Stimulated activated CD4-positive, alpha-beta T cell treated with anti-CD3 and anti-CD28 coated beads, Interleukin-1b, Interleukin-23, amount 100 ng/mL, for 4 hours (primary cell): ENCODE measurements at places on chromosomes 4 and X.

DNA sequence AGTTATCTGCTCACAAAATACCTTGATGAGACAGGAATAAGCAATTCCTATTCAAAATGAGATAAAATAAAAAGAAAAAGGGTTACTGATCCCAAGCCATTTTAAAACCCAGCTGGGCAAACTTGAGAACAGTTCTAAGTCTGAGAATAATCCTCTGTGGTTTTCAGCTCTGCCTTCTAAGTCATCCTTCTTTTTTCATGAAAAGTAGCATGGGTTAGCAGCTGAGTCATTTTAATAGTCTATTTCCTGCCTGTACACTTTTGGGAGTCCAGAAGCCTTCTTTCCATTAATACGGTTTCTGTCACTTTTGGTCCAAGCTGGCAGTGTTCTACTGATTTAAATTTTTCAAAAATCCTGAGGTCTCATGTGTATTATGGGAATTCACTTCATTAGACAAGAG, 374.3 kb downstream of the IQCM start:
- DNase-seq: no peak

DNA sequence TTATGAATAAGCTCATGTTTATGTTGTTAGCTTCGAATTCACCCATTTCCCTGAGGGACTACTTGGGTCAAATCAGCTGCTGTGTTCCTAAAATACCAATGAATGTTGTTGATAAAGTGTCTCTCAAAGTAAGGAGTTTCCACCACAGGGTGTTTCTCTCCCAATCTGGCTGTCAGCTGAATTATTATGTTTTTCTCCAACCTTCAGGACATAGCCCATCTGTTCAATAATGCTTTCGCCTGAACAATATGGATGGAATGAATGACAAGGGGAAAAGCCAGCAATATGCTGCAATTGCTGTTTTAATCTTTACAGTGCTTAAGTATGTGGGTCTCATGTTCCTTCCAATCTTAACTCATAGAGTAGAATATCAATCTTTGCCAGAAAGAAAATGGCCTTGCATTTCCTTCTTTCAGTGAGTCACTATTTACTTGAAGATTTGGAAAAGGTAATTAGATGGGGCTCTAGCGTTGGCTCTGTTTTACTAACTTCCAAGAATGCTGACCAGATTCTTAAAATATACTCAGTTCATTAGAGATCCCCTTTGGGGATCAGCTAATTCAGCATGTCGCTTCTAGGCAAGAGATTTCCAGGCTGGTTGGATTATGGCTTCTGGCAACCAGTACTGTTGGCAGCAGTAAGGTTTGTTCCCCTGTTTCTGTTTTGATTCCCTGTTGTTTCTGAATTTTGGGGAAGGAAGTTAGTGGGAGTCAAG, 410.5 kb downstream of the PPP3CA start:
- no peak for DNase-seq

- no peak for DNase-seq
These were observed 72.1 kb upstream of the MAMLD1 start for GRCh38 chrX:150291014-150291413.

DNA sequence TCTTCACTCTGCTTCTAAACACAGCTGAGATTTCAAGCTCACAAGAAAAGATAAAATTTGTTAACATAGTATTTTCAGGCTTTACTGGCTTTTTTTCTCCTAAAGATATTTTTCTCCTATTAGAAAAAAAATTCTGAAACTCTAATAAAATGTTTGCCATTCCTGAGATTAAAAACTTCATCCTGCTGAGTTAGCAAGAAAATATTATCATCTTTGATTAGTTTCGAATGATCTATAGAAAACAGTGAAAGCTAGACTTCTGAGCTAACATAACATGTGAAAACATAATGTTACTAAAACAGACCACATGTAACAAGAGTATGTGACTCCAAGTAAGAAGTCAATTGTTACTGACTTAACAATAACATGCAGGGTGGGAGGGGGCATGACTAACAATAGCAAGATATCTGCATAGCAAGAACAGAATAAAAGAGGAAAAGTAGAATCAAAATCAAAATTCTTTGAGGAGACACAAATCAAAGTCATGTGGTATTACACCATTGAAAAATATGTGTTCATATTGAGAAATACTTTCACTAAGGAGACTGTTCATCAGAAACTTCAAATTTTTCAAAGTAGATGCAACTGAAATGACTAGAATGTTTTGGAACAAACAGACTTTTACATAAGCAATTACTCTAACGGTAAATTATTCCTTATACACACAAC, 14.5 kb downstream of the TBCK start:
- DNase-seq: no peak

DNA sequence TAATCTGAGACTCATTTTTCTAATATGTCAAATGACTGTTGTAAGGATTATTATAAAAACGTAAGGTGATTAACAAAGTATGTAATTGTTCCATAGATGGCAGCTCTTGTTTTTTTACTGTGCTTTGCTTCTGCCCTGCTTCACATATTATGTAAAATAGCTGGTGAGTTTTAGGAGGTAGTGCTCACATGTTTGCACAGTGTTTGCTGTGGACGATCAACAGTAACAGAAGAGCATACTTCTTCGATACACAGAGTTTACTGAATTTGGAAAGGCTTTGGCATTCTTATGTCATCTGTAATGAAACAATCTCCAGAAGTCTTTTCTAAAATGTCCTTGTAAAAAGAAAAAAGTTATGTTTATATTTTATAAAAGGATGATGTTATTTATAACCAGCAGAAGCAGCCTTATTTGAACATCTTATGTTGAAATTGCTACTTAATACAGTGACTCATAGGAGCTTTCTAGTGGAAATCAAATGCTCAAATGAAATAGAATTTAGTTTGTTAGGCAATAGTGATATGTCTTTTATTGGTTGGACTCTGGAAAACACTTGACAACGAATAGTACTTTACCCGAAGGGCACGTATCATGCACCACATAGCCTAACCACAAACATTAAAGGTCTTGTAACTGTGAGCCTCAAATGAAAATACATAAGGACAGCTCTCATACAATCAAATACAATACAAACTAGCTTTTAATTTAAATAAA, 1.9 kb upstream of the MTTP start:
- DNase-seq: no peak
